H1 (cell line): ENCODE measurements at places on chromosomes 2 and 18. TPM values are rescaled to one million over a fixed set of nuclear protein-coding genes. Genes with fewer than 3 reads are reported as not detected.
A peak's percentile ranks its signal among the peaks of the same experiment; 100 is the strongest.

DNPEP gene
- polyA plus RNA-seq, result 109 and 142 TPM in 2 replicates

CRYBA2 gene
- not detected in 2 replicates for polyA plus RNA-seq

TBR1 gene
- 0.05 TPM in 1 of 2 replicates, not detected in the other for polyA plus RNA-seq

GRCh38 chr2:47078541-47079482 is 76.3 kb downstream of the STPG4 start:
- DNase-seq, result no peak

SERPINB13 gene
- not detected in 2 replicates for polyA plus RNA-seq

GRCh38 chr2:236351966-236352525 is 87.8 kb upstream of the ASB18 start:
- DNase-seq, result no peak

- DNase-seq, result peak; percentile 43
Measured at GRCh38 chr2:96868555-96869280, 1.2 kb downstream of the SEMA4C start.

POTEJ gene
- 0.08 TPM in 1 of 2 replicates, not detected in the other for polyA plus RNA-seq

KCNG2 gene
- polyA plus RNA-seq, result 0.71 and 0.74 TPM in 2 replicates

- no peak for DNase-seq
Measured at GRCh38 chr18:43627848-43628530, 350.7 kb upstream of the SYT4 start.

GRCh38 chr18:31619291-31619690 is 27.6 kb downstream of the TTR start:
- no peak for DNase-seq

DNA sequence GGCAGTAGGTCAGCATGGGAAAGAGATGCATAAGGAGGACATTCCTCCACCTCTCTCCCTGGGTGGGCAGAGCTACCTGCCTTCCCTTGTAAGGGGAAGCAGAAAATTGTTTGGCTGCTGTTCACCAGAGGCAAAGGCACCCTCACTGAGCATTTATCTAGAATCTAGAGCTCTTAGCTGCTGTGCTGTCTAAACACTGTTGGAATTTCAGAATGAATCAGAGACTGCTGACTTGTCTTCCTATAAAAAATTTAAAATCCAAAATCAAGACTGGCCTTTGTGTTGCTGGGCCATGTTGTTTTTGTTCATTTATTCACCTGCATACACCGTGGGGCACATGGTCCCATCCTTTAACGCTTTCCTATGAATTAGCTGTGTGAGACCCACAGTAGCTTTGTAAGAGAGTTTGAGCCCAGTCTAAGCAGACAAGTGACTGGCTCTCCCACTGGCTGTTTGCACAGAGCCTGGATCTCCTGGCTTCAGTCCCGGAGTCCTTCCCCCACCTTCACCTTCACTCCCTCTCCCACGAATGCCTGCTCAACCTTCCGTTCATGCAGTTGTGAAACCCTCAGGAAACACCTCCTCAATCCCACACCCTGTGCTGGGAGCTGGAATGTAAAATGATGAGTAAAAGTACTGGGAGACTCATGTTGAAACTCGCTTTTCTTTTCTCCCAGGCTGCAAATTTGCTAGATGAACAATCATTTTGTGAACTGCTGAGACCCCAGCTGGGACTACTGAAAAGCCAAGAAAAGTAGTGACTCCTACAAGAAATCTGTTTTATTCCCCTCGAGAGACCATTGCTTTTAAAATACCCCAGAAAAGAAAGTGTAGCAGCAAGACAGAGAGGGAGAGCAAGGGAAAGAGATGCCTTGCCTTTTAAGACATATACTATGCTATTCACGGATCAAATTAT is 76.2 kb downstream of the FAM168B start:
- DNase-seq, result no peak

DNA sequence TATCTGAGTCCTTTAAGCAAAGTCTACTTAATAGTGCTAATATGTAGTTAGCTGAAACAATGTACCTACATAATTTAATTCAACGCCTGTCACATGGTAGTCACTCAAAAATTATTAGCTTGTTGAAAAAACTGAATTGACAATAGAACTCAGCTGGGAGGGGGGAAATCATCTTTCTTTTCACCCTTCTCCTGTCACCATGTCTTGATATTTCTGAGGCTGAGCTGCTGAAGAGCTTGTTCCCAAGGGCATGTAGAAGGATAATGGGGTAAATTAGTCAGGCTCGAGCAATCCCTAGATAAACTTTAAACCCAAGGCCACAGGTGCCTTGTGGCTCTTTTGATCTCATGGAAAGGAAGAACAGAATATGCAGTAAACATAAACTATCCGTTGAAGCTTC is 339.6 kb upstream of the LRATD1 start:
- DNase-seq, result no peak

DNA sequence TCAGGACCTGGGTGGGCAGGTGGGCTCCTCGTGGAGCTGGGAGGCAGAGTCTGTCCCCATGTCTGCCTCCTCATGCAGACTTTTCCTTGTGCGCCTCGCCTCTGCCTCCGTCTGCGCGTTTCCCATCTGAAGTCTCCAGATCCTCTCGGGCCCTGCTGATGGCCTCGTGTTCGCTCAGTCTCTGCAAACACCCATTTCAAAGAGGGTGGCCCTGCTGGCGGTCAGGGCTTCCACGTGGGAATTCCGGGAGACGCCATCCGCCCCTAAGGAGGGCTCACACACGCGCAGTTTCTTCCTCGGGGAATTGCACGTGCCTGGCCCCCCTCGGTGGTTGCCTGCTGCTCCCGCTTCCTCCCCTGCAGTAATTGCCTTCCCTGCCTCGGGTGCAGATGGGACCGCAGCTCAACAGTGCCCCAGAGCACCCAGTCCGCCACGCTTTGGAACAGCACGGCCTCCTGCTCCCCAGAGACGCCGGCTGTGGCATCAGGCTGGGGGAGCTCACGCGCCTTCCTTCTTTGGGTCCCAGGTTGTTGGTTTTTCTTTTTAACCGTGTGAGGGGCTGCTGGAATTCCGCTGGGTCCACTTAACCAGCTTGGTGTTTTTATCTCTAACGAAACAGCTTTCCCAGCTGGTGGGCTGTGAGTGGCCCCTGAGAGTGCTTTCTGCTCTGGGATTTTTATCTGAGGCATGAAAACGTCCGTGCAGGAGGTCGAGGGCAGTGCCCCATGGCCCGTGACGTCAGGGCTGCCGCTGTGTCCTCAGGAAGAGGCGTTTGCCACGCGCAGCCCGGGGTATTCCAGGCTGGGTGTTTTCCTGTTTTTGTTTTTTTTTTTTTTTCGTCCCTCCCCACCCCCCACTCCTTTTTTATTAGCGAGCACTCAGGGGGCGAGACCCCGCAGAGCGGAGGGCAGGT is 16.1 kb downstream of the NFATC1 start:
- DNase-seq, result no peak

FOXD4L1 gene
- polyA plus RNA-seq, result not detected in 2 replicates

- DNase-seq, result no peak
Measured at GRCh38 chr2:148699830-148700229, 55.3 kb downstream of the EPC2 start.

DNA sequence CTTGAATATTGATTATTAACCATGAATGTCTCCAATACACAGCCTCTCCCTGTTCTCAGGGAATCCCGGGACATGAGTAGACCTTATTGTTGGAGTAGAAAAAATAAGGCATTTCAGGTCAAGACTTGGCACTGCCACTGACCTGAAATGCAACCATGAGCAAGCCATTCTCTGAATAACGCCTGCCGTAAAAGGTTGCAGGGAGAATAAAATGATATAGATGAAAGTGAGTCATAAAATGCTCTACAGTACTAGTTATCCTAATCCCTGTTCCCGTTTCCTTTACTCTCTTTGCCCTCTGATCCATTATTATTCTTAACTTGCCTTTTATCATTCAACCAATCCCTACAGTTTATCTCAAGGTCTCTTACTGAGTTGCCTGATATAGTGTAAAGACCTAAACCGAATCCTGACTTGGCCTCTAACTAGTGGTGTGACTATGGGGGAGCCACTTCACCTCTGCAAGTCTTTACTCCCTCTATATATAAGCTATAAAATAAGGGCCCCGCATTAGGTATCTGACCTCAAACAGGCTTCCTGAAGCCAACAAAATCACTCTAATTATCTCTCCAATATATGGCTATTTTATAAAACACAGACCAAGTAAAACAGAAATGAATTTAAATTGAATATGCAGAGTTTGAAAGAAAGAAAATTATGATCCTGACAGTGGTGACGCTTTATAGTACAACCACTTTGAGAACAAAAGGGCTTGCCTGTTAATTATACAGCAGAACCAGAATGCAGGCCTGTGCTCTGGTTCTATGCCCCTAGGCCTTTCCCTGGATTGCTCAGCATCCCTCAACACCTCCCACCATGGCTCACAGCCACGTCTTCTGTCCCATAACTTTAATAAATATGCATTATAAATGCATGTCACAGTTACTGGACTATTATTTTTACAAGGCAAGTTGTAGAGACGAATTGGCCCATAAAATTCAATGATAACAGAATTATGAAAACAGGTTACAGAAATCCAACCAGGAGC is 183.1 kb downstream of the STK39 start:
- DNase-seq, result no peak

LAMA3 gene
- polyA plus RNA-seq, result 0.58 and 0.76 TPM in 2 replicates

GRCh38 chr2:3149441-3150217 is 228.0 kb downstream of the EIPR1 start:
- DNase-seq, result no peak

- DNase-seq, result no peak
Measured at GRCh38 chr2:205020673-205021072, 475.4 kb downstream of the PARD3B start.

GRCh38 chr18:2201036-2201600 is 370.2 kb downstream of the METTL4 start:
- no peak for DNase-seq

SPP2 gene
- polyA plus RNA-seq, result not detected in 2 replicates

SLC11A1 gene
- polyA plus RNA-seq, result 0.13 and 0.20 TPM in 2 replicates

- peak; percentile 95 for DNase-seq
Measured at GRCh38 chr2:207710814-207711740, at the start of gene CCNYL1. Gene CCNYL1 (plus strand): TSS chr2:207711640. CDS start chr2:207711897, 257 bp downstream.

SPC25 gene
- 12.3 and 21.0 TPM in 2 replicates for polyA plus RNA-seq

FSHR gene
- 0.06 TPM in 1 of 2 replicates, not detected in the other for polyA plus RNA-seq

VIL1 gene
- polyA plus RNA-seq, result 6.2 and 8.1 TPM in 2 replicates

KLHL29 gene
- 1.1 and 2.6 TPM in 2 replicates for polyA plus RNA-seq

ARHGAP28 gene
- polyA plus RNA-seq, result 2.0 and 2.9 TPM in 2 replicates

GRCh38 chr18:11104307-11104706 is 45.1 kb downstream of the PIEZO2 start:
- no peak for DNase-seq

- DNase-seq, result no peak
Measured at GRCh38 chr18:35331367-35332087, 12.7 kb downstream of the ZNF24 start.

DNA sequence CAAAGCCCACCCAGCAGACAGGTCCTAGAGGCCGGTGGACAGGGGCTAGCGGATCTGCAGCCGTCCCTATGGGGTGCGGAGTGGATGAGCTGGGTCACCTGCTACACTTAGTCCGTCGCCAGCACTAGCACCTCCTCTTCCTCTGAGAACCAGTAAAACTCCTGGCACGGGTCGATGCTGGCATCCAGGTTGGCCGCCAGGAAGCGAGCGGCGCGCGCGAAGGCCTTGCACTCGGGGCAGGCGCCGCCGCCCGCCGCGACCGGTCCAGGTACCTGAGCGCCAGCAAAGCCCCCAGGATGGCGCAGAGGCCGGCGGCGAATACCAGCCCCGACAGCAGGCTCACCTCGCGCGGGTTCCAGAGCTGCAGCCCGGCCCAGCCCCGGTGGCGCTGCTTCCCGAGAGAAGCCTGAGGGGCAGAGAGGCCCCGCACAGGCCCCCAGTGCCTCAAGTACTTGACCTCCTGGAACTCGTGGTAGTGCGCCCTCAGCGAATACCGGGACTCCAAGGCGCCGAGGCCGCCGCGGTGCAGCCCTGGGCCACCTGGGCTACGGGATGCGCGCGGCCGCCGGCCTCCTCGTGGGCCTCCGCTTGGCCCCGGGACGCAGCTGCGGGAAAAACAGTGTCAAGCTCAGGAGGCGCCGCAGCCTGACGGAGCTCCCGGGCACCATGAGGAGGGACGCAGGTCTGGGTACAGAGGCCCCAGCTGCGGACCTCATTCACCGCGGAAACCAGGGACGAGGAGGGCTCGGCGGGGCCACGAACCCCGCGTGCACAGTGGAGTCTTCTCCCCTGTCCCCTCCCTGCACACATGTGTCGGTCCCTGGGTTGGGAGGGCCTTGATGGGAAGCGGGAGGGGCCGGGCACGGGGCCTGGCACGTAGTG is 27.5 kb upstream of the ALPP start:
- DNase-seq, result no peak

TBC1D8 gene
- 20.8 and 27.2 TPM in 2 replicates for polyA plus RNA-seq

PTH2R gene
- polyA plus RNA-seq, result 0.25 and 0.38 TPM in 2 replicates

- DNase-seq, result no peak
Measured at GRCh38 chr2:1598800-1599199, 145.5 kb downstream of the PXDN start.

GRCh38 chr2:221610675-221611074 is 38.6 kb upstream of the EPHA4 start:
- DNase-seq, result no peak

GRCh38 chr18:49613641-49614151 is 51.8 kb downstream of the LIPG start:
- no peak for DNase-seq

DNA sequence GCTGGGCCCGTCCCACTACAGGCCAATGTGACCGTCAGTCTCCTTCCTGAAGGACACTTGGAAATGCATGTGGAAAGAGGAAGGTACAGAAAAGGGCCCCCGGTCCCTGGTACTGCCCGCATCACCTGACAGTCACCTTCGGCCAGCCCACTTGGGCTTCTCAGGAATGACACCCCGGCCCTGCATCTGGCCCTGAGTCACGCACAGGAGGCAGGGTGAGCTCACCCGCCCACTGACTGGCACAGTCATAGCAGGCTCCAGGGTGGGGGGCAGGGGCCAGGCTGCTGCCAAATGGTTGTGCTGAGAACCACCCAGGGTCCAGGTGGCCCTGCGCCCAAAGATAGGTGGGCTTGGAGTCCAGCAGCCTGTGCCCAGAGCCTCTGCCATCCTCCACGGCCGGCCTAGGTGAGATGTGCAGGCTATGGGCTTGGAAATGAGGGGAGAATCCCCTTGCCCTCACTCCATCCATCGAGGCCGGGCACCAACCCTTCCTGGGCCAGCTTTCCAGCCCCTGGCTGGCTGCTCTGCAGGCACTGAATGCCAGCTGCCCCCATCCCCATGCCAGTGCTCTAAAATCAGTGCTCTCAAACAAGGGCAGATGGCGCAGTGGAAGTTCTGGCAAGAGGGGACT is 14.1 kb downstream of the EMX1 start:
- DNase-seq, result no peak

DNA sequence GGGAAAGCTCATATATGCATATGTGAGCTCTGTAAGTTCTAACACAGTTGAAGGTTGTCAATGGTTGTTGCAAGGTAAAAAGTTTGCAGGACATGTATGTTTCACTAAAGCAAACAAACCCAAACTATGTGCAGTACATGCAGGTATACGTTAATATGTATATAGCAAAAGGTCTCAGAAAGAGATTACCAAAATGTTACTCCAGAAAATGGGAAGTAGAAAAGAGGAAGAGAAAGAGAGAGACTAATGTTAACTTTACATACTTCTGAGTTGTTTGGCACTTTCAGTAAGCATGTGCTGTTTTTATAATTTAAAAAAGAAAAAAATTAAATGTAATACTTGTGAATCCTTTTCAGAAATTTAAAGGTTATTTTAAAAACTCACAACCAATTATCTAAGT is 32.8 kb upstream of the PEX13 start:
- no peak for DNase-seq

- DNase-seq, result no peak
Measured at GRCh38 chr2:236016496-236016895, 151.7 kb downstream of the GBX2 start.
